ENCODE measurements at places on chromosomes 5 and 9.

DNA sequence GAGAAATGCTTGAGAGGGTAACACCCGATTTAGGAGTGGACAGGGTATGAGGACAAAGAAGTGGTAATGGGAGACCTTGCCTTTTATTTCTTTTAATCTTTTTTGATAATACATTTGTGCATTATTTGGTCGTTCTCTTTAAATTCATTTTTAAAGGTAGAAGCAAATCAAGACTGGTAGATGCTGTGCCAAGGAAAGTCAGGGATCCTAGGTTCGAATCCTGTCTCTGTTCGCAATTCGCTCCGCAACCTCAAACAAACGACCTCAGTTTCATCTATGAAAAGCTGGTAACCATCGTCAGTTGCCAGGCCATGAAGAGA, 353 bp upstream of the TMED9 start:
- DNase-seq = no peak

- no peak for DNase-seq
Measured at GRCh38 chr5:148966348-148966747, 96.5 kb downstream of the SH3TC2 start.

- DNase-seq = no peak
Measured at GRCh38 chr5:29001666-29002065, 1963.3 kb upstream of the CDH9 start.

DNA sequence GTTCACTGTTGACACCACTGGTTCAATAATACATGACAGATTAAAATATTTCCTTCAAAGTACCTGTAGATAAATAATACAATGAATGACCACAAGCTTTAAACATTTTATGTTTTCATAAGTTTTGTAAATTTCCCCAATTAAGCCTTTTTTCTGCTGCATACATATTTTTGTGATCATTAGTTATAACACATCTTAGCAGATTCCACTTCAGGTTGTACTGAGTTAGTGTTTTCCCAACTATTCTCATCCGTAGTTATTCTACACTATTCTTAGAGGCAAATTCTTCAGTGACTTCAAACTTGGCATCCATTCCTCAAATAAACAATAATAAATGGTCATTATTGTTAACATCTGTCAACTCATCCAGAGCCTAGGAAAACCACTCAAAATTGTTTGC, 100.9 kb downstream of the NRG2 start:
- no peak for DNase-seq

DNA sequence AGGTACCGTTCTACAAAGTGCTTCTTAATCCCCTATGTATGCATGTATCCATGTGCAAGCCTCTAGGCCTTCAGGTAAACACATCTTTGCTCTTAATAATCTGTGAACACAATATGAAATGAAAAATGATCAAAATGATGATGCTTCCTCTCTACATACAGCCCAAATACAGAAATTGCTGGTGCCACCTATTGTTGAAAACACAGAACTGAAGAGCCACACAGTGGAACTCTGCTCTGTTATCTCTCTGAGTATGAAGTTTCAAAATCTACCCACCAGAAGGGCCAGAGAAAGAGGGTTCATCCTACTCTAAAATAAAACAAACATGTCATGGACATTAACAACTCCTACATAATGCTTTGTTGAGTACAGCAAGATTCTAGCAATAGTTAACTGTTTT, 71.3 kb downstream of the GLIS3 start:
- DNase-seq = no peak

GRCh38 chr9:15755660-15756059, 202.8 kb downstream of the CCDC171 start:
- no peak for DNase-seq

DNA sequence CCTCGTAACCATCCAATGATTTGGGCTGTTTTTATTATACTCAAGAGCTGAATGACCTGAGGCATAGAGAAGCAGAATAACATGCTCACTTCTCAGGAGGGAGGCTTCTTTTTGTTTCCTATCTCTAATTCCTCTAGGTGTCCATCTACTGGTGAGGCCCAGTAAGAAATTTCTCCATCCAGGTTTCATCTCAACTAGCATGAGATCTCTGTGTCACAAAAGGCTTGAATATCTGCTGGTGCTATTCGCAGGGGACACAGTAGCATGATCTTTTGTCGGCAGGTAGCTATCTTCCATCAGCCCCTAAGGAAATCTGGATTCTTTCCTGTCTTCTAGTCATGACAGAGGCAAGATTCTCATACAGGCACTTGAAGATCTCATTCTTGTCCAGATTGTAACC, 8.9 kb downstream of the IFNE start:
- DNase-seq = no peak

DNA sequence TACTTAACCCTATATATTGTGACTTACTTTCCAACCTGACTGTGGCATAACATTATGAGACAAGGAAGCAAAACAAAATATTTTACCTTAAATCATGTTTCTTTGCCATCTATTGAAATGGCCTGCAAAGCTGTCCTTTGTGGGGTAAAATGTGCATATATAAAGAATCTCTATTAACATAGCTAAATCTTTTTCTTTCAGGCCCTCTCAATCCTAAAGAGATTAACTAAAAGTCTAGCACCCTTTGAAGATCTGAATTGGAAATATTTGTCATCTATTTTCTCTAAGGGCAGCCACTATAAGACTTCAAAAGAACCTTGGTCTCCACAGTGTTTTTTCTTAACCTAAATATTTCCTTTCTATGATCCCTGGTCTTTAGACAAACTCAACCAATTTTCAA, 5.0 kb upstream of the UNC13B start:
- DNase-seq = no peak

GRCh38 chr5:75558221-75558620, 46.5 kb downstream of the POLK start:
- no peak for DNase-seq

GRCh38 chr5:126718236-126718868, 58.6 kb upstream of the LMNB1 start:
- DNase-seq = no peak
